ENCODE measurements at places on chromosomes 1 and 21.

GRCh38 chr21:36100971-36101641, 31.3 kb downstream of the CBR1 start:
- no peak for DNase-seq

DNA sequence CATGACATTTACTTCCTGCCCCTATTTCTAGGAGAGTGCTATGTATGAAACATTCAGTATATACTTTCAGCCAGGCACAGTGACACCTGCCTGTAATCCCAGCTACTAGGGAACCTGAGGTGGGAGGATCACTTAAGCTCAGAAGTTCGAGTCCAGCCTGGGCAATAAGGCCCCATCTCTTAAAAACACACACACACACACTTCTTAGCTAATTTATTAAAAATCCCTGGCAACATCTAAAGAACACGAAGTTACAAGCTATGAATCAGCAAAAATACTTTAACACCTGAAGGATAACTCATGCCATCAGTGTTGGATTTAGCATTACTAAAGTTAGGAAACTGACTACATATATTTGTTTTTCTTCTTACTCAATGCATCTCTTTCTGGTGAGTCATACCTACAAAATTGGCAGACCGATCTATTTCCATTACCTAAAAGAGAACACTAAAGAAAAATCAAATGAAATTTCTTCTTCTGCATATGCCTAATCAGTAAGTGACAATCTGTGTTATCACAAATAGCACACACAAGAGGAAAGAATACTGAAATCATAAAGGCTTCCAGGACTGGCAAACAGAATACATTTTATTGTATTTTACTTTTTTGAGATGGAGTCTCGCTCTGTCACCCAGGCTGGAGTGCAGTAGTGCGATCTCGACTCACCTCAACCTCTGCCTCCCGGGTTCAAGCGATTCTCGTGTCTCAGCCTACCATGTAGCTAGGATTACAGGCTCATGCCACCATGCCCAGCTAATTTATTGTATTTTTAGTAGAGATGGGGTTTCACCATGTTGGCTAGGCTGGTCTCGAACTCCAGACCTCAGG, 41.4 kb downstream of the RNF115 start:
- no peak for DNase-seq

DNA sequence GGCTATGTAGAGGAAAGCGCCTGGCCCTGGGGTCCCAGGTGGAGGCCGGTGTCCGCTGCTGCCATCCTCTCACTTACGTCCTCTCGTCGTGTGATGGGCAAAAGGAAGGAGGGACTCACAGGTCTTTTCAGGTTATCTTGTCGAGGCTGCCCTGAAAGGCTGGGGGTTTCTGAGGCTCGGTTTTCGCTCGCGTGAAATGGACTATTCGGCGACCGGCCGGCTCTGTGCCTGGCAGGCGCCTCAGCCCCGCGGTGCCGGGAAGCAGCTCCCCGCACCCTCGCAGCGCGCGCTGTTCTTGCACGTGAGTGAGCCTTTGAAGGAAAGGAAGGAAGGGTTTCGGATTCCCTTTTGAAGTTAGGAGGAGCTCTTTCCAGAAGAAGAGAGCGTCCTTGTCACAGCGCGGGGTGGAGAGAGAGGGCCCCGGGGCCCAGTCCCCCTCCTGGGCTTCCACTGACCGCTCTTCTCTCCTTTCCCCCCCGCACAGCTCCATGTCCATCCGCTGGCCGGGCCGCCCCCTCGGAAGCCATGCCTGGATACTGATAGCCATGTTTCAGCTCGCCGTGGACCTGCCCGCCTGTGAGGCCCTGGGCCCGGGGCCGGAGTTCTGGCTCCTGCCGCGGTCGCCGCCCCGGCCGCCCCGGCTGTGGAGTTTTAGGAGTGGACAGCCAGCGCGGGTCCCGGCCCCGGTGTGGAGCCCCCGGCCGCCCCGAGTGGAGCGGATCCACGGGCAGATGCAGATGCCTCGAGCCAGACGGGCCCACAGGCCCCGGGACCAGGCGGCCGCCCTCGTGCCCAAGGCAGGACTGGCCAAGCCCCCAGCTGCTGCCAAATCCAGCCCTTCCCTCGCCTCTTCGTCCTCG, 57.2 kb downstream of the AJAP1 start:
- DNase-seq, result no peak

GRCh38 chr1:207888652-207889051, 22.3 kb downstream of the CD34 start:
- DNase-seq, result no peak

DNA sequence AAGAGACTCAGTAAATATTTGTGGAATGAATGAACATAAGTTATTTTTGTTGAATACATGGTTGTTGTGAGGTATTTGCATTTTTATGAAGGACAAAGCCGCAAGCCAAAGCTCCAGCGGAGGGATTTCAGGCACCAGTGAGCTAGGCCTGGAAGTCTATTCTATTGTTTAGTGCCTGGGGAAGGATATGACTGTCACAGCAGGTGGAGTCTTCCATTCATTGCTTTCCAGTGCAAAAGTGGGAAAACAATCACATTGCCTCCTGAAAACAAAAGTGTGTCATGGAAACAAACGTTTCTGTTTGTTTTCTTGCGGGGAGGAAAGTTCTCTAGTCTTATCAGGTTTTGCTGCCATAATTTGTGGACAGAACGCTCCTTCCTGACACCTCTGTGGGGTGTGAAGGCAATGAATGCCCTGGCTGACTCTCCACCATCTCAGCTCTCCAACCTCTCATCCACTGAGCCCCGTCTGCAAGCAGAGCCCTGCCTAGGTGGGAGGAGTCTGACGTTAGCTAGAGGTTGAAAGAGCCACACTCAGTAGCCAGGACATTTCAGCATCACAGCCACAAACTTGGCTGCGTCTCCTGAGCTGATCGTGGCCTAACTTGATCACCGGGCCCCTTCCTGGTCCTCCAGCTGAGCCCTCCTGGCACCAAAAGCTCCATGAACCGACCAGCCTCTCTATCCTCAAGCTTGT, 739.1 kb downstream of the MATN1 start:
- DNase-seq, result no peak

GRCh38 chr1:147897029-147897752, 5.4 kb upstream of the GJA8 start:
- peak; percentile 63 for DNase-seq

DNA sequence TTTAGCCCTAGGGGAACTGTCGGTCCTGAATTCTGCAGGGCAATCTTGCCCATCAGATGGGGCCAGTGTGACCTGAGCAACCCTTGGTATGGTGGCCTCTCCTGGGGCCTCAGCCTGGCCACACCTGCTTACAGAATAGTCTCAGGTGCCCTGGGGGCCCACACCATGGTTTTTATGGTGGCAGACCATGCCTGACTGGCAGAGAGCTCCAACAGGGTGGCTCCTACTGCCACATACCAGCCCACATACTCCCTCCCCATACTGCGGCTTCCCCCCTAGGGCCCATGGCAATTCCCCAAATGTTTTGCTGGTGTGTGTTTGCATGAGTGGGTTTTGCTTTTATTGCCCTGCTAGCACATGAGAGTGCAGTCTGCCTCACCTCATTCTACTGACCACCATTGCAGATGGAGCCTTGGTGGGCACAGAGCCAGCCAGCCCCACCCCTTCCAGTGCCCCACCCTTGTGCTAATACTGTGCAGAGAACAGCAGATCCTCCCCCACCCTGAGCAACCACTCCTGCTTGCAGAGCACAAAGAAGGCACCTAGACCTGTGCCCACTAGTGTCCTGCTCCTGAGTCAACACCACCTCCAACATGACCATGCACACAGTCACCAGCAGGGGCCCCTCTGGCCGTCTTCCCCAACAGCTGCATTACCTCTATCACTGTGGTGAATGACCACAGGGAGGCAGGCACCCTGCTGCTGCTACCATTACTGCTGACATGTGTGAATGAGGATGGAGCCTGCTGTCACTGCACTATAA, 86.8 kb downstream of the GDAP2 start:
- DNase-seq, result no peak

- no peak for DNase-seq
Measured at GRCh38 chr1:32592943-32593342, 53.7 kb downstream of the ZBTB8A start.

GRCh38 chr1:118325550-118326225, 140.7 kb upstream of the SPAG17 start:
- DNase-seq, result no peak

- DNase-seq, result no peak
Measured at GRCh38 chr1:81073580-81073979, 727.2 kb upstream of the ADGRL2 start.

DNA sequence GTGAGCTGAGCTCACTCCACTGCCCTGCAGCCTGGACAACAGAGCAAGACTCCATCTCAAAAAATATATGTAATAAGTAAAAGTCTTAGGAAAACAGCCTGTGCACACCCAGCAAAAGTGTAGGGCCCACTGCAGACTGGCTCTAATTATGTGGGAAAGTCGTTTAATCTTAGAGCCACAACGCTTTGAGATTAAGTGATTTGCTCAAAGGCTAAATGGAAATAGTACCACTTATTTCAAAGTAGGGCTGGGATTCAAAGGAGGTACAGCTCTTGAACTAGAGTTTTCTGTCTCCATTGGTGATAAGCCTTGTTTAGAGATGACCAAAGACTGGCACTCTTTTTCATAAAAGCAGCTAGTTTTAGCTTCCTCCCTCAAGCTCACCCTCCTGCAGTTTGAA, 2.2 kb downstream of the TACSTD2 start:
- DNase-seq, result no peak

- DNase-seq, result no peak
Measured at GRCh38 chr1:41582351-41582750, 97.9 kb upstream of the EDN2 start.

DNA sequence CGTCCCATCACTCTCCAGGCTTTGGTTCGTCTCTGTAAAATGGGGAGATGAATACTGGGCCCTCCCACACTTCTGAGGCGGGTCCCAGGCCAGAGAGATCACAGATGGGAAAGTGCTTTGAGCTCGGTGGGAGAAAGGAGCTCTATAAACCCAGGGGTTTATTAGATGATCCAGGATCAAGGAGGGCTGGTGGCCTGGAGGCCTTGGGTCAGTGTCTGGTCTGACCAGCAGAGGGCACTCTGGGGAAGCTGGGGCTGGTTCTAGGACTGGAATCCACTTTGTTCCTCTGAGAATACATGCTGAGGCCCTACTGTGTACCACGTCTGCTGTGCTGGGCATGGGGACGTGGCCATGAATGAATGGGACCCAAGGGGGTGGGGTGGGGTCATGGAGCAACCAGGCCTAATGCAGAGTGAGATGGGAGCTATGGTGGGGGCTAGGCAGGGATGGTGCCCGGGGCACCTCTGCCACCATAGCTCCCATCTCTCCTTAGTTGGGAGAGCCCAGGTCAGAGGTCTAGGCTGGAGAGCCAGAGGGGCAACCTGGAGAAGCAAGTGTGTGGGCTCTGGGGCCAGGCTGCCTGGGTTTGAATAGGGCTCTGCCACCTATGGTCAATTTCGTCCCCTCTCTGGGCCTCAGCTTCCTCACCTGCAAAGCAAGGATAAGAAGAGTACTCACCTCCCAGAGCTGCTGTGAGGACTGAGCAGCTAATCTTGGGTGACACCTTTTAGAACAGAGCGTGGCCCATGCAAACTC, 9.0 kb upstream of the FAM131C start:
- DNase-seq, result peak; percentile 37

DNA sequence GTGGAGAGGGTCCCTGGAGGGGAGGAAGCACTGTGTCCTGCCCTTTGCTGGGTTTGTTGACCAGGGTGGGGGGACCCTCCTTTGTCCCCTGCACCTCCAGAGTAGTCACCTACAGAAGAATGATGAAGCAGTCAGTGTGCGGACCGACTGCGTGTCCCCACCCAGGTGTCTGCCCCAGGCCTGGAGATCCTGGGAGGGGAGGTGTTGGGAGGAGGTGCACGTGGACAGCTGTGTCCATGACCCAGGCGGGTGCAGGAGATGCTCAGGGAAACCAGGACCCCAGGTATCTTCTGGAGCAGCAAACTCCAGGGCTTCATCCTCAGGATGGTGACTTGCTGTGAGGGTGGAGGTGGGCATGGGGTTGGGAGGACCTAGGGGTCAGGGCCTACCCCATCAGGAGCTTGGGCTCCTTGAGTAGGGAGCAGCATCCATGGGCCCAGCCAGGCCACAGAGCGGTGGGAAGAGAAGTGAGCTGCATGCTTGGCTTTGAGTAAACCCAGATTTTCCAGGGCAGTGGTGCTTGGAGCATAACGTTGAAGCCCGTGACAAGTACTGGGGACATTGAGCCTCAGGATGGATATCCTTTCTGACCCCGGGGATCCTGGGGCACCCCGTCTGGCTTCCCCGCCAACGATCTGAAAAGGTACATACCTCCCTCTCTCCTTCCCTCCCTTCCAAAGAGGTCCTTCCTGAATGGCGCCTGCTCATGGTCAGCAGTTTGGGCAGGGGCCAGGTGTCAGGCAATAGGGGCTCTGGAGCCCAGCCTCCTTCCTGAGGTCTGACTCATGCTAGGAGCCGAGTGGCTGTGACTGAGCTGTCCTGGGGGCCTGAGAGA, 13.7 kb downstream of the ACTRT2 start:
- DNase-seq, result no peak

DNA sequence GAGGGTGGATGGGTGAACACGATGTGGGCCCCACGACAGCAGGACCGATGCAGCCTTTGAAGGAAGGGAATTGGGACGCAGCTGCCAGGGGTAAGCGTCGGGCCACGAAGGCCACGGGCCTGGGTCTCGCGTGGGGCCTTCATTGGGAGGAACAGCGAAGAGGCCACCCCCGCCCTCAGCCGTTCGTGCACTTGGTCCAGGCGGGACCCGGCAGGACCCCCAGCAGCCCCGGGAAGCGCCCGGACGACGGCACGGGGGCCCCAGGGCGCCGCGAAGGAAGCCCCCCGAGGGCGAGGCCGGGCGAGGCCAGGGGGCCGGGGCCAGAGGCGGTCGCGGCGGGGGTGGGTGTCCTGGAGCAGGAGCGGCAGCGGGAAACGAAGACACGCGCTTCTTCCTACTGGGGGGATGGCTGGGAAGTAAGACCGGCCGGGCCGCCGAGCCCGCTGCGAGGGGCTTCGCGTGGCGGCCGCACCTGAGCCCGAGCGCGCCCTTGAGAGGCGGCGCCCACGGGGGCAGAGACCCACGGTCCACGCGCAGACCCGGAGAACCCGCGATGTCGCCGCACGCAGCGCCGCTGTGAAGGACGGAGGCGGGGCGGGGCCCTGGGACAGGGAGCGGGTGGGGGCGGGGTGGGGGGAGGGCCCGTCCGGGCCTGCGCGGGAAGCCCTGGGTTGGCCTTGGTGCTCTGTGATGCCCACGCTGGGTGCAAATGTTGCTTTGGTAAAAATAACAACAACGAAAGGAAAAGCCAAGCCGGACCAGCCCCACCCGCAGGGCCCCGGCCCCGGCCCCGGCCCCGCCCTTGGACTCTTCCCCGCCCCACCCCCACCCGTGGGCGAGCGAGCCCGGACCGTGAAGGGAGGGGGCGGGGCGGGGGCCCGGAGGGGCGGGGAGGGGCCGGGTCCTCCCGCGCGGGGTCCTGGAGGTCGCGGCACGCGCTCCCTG, 56.0 kb upstream of the ADARB1 start:
- no peak for DNase-seq

GRCh38 chr21:44955141-44955797, 15.4 kb downstream of the SLX9 start:
- no peak for DNase-seq

DNA sequence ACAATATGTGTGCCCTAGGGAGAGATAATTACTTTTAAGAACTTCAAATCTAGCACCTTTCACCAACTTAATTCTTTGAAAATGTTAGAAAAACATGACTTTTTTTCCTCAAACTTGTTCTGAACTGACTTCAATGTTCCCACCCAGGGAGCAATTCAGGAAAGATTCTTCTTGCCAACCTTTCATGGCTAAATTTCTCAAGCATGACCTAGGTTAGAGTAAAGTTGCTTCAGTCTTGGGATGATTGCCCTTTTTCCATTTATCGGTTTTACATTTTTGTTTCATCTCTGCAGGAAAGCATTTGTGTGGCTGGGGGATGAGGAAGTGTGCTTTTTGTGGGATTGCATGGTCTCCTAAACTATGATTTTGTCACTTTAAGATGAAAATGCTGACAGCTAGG, 647.7 kb downstream of the LTN1 start:
- DNase-seq, result no peak

- no peak for DNase-seq
Measured at GRCh38 chr1:109821221-109821669, 57.5 kb upstream of the EPS8L3 start.

All from NCI-H1105 treated with DMSO at 0.1 percent for 48 hours (cell line).